ENCODE measurements at places on chromosomes 3 and 15. TPM values are rescaled to one million over a fixed set of nuclear protein-coding genes. Genes with fewer than 3 reads are reported as not detected.
A peak's percentile ranks its signal among the peaks of the same experiment; 100 is the strongest.

DNA sequence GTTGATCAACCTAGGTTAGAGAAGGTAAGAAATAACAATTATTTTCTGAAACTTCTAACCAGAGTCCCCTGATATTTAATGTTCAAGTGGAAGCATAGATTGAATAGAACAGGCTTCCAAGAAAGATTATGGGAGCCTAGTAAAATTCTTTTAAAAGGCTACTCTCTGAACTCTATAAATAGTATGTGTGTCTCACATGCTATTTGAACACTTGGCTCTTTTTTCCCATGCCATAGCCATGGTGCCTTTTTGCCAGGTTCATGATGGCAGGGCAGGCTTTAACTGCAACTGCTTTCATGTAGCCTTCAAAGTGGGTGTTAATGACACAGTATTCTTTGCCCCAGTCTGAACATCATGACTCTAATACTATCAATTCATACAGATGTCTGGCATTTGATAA, 22.9 kb upstream of the STRIT1 start:
- no peak for DNase-seq

- peak; percentile 34 for DNase-seq
Measured at GRCh38 chr3:143329567-143330211, 210.1 kb downstream of the CHST2 start.

GRCh38 chr3:69500604-69501003, 114.7 kb upstream of the FRMD4B start:
- no peak for DNase-seq

DNA sequence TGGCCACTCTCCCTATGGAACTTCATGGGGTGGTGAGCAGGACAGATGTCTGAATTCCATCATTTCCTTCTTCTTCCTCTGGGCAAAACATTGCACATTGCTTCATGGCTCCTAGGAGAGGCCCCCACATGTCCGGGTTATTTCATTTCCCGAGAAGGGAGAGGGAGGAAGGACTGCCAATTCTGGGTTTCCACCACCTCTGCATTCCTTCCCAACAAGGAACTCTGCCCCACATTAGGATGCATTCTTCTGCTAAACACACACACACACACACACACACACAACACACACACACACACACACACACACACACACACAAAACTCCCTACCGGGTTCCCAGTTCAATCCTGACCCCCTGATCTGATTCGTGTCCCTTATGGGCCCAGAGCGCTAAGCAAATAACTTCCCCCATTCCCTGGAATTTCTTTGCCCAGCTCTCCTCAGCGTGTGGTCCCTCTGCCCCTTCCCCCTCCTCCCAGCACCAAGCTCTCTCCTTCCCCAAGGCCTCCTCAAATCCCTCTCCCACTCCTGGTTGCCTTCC, 1.9 kb downstream of the RHO start:
- DNase-seq: peak; percentile 65

- DNase-seq: no peak
Measured at GRCh38 chr3:162274070-162274469, 777.5 kb downstream of the OTOL1 start.

DNA sequence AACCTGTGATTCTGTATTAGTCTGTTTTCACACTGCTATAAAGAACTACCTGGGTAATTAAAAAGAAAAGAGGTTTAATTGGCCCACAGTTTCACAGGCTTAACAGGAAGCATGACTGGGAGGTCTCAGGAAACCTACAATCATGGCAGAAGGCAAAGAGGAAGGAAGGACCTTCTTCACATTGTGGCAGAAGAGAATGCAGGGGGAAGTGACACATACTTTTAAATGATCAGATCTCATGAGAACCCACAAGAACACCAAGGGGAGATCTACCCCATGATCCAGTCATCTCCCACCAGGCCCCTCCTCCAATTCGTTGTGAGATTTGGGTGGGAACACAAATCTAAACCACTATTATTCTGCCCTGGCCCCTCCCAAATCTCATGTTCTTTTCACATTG, 6.1 kb downstream of the ZKSCAN7 start:
- no peak for DNase-seq

ABI3BP gene
- total RNA-seq: 0.69 TPM

APOD gene
- not detected for total RNA-seq

SPTBN5 gene
- total RNA-seq: 0.35 TPM

All from renal cortical epithelial cell (primary cell).